ENCODE measurements at places on chromosomes 2 and 18.

DNA sequence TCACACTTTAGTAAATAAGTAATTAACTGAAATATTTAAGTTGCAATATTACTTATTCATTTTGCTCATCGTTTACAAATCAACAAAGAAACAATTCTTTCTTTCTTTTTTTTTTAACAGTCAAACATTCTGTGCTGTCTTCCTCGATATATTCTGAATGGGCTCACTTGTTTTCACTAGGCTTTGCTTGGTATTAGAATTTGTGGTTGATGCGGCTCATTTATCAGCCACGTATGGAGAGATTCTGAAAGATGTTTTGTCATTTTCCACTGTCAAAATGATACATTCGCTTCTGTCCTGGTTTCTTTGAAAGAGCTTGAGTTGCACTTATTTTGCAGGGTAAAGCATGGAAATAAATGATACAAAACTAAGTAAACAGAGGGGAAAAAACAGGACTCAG, 323.7 kb downstream of the LRRTM1 start:
- DNase-seq: no peak

GRCh38 chr18:27400001-27400400, 214.9 kb upstream of the CHST9 start:
- no peak for DNase-seq

DNA sequence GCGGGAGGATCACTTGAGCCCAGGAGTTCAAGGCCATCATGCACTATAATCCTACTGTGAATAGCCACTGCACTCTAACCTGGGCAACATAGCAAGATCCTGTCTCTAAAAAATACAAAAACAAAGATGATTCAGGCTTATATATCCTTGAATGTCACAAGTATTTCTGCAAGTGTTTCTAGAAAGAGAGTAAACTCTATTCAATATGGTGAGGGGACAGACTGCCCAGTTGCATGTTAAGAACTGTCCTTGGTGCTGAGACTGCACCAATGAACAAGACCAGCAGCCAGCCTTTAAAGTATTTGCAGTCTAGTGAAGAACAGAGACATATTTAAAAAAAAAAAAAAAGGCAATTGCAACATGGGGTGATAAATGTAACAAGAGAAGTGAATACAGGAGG, 16.4 kb downstream of the MAP3K19 start:
- peak; percentile 52 for DNase-seq

GRCh38 chr2:160433466-160434140, 60.0 kb downstream of the RBMS1 start:
- DNase-seq: no peak

DNA sequence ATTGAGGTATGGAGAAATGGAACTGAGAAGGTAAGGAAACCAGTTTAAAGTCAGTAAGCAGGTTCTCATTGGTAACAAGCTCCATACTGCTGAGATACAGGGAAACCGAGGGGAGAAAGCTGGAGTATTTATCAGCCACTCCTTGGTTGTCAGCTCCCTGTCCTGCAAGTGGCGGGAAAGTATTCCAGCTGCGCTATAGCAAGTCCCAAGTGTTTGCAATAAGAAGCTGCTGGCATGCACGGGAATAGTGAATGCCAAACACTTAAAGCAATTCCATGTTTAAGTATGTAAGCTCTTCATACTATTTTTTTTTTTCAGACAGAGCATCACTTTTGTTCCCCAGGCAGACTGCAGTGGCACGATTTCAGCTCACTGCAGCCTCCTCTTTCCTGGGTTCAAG, 1601.1 kb downstream of the SUCLG1 start:
- DNase-seq: no peak

- peak; percentile 86 for DNase-seq
These were observed 141.9 kb upstream of the ID2 start for GRCh38 chr2:8539743-8540551.

DNA sequence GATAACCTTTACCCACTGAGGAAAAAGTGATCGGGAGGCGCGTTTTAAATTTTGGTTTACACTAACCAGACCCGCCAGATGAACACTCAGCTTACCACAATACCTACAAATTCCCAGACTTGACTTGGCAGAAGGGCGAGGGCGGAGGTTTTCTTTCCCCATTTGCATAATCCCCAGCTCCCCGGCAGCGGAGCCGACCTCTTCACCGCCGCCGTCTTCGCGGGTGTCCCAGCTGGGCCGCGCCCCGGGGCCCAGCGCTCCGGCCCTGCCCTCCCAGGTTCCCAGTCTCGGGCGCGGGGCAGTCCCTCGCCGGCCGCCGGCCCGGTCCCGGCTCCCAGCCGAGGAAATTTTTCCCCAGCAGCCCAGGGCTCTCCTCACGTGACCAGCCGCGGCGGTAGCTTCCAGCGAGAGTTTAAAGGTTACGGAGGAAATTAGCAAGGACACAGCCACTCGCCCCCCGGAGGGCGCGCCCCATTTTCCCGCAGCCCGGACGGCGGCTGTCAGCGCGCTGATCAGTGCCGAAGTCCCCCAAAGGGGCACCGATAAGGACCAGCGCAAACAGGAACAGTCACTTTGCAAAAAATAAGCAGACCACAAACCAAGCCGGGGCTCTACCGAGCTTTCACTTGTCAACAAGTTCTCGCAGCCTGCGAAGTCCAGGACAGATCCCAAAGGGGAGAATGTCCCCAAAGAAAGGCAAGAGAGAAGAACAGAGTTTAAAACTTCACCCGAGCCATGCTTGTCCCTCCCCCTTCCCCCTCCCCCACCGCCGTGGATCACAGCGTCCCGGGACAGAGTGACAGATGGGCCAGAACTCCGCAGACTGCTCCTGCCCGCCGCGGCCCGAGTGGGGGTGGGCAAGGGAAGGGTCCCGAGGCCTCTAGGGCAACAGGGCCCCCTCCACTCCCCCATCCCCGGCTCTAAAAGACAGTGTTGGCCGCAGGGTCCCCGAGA, 1.3 kb upstream of the PRKCE start:
- peak; percentile 63 for DNase-seq

GRCh38 chr18:70732916-70733315, 444.1 kb downstream of the SOCS6 start:
- DNase-seq: no peak

DNA sequence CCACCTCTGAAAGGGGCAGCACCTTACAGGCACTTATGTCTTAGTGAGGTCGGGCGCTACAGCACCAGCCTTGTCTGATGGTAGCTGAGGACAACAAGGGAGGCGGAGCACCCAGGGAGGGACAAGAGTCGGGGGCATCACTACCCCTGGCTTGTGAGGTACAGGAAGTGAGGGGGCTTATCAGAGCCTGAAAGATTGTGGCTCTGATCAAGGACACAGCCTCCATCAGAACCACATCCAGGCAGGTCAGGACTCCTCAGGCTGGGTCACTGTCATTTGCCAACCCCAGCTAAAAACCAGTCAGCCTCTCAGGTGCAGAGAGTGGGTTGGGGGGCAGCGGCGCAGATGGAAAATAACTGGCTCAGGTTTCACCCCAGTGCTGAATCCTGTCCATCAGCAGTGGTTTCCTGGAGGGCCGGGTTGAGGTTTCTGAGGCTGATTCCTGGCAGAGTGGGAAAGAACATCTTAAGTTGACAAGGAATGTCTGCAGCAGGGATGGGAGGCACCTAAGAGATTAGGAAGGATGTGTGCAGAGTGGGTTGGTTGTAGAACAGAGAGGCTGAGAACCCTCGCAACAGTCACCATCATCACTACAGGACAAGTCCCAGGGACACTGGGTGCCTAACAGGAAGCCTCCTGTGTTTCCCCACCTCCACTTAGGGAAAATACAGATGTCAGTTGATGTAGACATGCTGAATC, 45.3 kb downstream of the FBLN7 start:
- no peak for DNase-seq
